ENCODE measurements at places on chromosomes 3 and 15.

GRCh38 chr15:76147906-76148570 is 88.3 kb downstream of the TMEM266 start:
- DNase-seq: no peak

DNA sequence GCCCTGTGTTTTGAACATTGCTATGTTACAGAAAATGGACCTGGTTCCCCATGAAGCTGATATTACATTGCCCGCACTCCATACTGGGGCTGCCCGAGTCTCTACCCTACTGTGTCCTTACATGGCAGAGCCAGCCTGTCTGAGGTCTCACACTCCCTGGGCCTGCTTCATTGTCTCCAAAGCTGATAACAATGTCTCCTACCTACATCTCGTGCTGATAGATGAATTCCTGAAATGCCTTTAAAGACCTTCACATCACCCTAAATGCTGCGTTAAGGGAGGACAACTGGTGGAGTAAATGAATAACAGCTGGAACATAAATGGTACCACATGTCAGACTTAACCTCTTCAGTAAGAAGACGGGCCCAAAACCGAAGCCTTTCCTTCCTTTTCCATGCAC is 62.9 kb upstream of the PTX3 start:
- peak; percentile 84 for DNase-seq

GRCh38 chr3:63933459-63933858 is 21.3 kb upstream of the SCAANT1 start:
- DNase-seq: no peak

DNA sequence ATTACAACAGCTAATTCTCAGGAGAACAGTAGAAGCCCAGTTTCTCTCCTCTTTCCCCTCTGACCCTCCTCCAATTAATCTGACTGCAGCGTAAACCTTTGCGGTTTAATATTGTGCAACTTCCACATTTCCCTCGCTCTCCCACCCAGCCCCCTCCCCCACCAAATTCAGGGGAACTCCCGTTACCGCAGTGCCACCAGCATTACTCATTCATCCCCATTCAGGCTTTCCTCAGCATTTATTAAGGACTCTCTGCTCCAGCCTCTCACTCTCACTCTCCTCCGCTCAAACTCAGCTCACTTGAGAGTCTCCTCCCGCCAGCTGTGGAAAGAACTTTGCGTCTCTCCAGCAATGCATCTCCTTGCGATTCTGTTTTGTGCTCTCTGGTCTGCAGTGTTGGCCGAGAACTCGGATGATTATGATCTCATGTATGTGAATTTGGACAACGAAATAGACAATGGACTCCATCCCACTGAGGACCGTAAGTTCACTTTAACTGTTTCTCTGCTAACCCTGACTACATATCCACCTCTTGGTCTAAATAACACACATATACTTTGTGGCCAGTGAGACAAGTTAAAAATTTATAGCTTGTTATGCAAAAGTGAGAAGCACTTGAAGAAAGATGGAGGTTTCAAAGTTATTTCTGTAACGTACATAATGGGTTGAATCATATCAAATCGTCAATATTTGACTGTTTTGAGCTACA is at the start of gene PTX3:
PTX3 (plus strand) TSS at position 268 of the 709 bp plus-strand sequence; CDS start at position 352, 84 bp downstream.
- peak; percentile 94 for DNase-seq

- no peak for DNase-seq
Observed at GRCh38 chr15:57892181-57892580, 173.3 kb downstream of the ALDH1A2 start.

GRCh38 chr3:100448079-100448478 is 44.3 kb upstream of the TMEM45A start:
- DNase-seq: no peak

GRCh38 chr15:95291898-95292472 is 1038.5 kb upstream of the NR2F2 start:
- DNase-seq: no peak

DNA sequence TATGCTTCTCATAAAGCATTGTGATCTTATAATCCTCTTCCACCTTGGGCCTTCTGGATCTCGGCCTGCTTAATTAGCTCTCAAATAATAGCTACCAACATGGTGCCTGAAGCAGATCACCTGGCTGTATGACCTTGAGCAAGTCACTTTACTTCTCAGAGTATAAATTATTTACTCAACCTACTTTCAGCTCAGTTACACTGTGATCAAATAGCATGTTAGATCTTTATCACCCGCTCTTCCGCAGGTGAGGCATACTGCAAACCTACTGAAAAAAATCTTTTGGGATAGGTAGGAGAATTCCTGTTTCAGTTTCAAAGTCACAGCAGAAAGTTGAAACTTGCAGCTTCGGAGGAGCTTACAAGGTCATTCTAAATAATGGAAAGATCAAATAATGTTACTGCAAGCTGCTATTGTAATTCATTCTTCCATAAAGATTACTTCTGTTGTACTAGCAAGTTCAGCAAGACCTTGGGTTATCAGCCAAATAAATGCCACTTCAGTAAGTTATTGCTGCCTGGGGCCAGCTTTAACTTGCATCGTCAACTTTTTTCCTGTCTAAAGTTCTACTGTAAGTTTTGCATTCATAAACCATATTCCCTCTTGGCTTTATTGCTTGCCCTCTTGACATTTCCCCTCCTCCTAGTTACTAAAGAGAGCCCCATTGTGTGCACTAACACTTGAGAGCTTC is 268.4 kb upstream of the ATP11B start:
- no peak for DNase-seq

- DNase-seq: no peak
Observed at GRCh38 chr15:41878355-41878699, 15.5 kb downstream of the SPTBN5 start.

GRCh38 chr15:68862415-68862814 is 41.7 kb upstream of the ANP32A start:
- DNase-seq: no peak

DNA sequence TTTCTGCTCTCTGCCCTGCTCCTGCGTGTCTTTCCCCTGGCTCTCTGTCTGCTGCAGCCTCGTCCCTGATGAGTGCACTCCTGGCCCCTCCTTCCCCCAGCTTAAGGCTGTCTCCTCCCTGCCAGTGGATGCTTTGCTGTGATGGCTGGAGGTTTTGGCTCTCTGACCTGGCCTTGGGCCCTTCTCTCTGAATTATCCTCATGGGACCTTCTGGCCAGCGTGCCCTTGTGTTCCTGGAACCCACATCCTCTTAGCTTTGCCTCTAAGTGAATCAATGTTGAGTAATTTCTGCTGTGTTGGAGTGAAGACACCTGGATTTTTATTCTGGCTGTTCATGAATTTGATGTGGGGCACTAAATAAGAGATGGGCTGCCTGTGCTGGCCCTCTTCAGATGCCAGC is 9.8 kb upstream of the TNFAIP8L3 start:
- DNase-seq: no peak

DNA sequence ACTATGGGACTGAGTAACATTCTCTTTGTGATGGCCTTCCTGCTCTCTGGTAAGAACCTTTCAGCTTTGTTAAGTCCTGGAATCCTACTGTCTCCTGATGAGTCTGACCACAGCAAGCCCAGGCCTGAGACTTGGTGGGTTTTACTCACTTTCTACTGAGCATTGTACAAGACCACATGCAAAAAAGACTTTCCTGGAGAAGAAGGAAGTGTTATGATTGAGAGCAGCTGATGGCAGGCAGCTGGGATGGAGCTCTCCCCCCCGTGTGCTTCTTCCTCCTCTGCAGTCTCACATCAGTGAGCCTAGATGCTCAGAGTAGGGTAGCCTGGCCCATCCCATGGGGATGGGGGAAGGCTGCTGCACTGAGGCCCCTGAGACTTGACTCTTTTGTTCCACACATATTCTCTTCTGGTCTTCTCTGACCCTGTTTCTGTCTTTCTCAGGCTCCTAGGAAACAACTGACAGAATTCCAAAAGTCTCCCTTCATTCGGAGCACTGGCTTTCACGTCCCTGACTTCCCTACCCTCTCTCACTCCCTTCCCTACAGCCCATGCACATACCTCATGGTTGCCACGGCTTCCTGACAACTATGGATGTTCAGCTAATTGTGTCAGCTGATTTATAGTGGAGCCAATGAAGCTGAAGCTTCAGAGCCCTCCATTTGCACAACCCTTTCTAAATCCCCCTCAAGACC is 36.6 kb downstream of the CD86 start:
- no peak for DNase-seq

GRCh38 chr3:11769704-11770476 is 76.8 kb downstream of the TAMM41 start:
- DNase-seq: no peak

GRCh38 chr15:98438326-98438725 is 210.0 kb upstream of the IGF1R start:
- no peak for DNase-seq

GRCh38 chr3:111351334-111351733 is 190.7 kb upstream of the CD96 start:
- DNase-seq: no peak

DNA sequence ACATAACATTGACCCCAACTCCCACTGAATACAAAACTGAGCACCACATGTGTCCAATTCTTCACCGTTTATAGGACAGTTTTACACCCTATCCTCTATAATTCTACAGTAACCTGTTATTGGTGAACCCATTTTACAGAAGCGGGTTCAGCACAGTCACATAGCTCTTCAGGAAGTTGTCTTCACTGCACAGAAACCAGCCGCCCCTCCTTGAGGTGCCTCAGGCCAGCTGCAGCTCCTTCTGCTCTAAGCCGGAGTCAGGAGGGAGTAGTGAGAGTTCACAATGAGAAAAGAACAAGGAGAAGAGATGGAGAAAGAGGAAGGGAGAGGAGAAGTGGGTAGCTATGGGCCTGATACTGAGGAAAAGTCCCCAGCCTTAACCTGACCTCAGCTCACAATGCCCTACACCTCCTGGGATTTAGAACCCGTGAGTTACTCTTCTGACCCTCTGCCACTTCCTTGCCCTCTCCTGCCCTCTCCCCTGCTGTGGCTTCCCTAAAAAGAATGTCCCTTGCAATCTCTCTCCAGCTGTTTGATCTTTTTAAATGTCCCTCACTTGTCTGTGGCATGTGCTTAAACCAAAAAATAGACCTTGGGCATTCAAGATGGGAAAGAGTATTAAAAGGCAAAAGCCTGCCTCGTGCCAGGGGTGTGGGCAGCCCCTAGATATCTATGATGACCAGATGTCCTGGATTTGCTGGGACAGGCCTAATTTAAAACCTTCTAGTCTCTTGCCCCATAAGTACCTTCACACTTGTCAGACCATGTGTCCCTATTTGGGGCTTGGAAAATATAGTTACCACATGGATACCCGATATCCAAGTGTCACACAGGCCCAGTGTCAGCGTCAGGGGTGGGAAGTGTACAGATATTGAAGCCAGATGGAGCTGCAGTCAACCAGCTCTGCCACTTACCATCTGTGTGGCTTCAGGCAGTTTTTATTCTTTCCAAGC is 71.3 kb upstream of the HES1 start:
- no peak for DNase-seq

- DNase-seq: no peak
Observed at GRCh38 chr3:109265295-109265694, 51.0 kb downstream of the DPPA2 start.

DNA sequence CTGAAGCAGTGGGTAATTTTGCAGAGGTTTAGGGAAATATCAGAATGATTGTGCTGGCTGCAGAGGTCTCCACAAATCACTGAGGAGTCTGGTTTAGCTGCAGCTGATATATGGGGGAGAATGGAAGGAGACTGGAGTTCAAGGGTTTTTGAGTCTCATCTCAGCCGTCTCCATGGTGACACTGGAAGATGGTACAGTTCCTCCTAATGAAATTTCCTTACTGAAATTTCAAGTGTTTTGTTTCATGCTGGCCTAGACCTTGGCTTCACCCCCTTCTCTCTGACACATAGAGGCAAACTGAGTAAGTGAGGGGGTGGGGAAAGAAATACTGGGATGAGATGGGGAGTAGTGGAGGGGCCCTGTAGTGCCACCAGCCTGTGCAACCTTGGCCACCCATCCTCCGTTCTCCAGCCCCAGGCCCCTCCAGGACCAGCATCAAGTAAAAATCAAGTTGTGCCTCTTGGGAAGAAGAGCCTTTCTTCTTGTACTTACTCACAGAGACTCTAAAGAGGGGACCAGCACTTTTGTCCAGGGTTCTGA is 17.8 kb upstream of the MORF4L1 start:
- DNase-seq: no peak

DNA sequence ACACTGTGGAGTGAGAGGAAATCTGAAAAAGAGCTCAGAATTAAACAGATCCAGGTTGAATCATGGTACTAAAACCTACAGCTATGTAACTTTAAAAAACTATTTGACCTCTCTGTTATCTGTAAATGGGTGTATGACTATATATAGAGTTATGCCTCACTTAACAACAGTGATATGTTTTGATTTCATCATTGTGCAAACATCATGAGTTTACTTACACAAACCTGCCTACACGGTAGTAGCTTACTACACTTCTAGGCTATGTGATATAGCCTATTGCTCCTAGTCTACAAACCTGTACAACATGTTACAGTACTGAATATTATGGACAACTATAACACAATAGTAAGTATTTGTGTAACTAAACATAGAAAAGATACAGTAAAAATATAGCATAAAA is 191.6 kb upstream of the MEIS2 start:
- no peak for DNase-seq

DNA sequence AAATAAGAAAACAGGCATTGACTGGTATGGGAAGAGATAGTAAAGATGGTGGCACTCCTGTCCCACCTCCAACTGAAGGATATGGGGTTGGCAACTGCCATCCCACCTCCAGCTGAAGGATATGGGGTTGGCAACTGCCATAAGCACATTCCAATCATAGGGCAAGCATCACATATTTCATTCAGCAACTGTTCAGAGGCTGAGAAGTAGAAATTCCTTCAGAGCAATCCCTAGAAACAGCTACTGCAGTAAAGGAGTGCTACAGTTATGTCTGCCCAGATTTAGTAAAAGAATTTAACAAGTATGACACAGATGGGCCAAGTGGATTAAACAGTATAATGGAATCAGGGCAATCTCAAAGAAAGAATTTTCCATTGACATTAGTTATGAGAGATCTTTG is 156.8 kb downstream of the IMPG2 start:
- DNase-seq: no peak

DNA sequence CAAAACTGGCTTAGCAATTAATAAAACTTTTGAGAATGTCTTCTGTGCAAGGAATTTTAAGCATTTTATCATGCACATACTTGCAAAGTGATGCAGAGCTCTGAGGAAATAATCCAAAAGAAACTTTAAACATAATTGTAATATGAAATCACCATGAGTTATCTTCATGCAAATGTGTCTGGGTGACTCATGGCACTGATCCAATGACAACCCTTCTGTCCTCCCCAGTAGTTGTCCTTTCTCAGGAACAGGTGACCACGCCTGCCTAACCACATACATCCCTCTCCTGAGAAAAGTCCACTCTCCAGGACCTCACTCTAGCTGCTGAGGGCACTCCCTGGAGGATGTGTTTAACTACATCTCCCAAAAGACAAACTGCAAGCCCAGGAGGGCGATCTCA is 530.6 kb upstream of the IL12A start:
- peak; percentile 75 for DNase-seq
